ENCODE measurements at places on chromosomes 12 and 14.

GRCh38 chr12:75634244-75635222 lies 123.1 kb upstream of the KRR1 start:
- no peak for DNase-seq

DNA sequence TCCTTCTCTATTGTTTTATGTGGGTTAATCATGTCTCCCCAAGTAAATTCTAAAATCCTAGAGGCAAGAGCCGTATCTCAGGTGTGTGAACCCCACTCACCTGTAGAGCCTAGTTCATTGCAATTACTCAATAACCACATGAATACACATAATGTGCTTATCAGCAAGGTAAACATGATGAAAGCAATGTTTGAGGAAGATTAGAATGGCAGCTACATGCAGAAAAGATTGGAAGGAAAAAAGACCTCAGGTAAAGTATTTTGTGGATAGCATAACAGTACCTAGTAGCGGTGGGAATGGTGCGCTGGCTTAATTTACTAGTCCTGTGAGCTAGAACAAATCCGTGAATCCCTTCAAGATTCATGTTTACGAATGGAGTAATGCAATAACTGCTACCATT lies 5.3 kb upstream of the KRAS start:
- DNase-seq: no peak

GRCh38 chr14:35406506-35407305 lies 2.2 kb upstream of the NFKBIA start:
- DNase-seq: no peak

GRCh38 chr12:95740751-95741150 lies 49.8 kb downstream of the NTN4 start:
- DNase-seq: no peak

DNA sequence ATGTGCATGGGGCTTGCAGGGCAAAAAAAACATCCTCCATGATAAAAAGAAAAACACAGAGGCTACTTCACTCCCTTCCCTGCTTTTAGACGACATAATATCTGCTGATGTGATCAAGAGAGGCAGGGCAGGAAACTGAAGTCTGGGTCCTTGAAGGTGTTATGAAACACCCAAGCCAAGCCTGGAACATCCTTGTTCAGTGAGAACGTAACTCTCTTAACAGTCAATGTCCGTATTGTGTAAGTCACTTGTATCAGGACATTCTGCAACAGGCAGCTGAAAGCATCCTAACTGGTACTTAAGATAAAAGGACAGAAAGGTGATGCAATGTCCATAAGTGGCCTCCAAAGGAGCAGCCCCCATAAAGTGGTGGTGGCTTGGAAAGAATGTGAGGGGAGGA lies 20.0 kb downstream of the KCNK10 start:
- DNase-seq: no peak

GRCh38 chr14:34283590-34283989 lies 178.4 kb downstream of the SPTSSA start:
- no peak for DNase-seq

- DNase-seq: no peak
Measured at GRCh38 chr12:109678719-109679118, 34.9 kb upstream of the FAM222A start.

DNA sequence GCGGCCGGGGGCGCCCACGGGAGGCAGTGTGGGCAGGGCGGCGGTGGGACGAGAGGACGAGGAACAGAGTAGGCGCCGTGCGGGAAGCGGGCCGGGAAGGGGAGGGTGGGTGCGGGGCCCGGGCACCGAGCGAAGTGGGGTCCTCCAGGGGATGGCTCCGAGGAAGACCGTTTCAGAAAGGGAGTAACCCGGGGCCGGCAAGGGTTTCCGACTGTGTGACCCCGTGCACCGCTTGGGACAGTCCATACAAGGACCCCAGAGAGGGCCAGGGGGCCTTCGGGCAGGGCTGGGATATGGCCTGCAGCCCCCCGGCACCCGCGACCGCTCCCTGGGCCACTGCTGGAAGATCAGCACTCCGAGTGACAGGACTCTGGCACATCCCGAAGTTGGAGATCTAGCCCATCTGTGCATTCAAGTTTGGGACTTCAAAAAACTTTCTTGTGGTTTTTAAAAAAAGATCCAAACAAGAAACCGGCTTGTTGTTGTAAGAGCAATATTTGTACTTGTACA lies 448 bp downstream of the TSPAN9 start:
- DNase-seq: no peak

GRCh38 chr12:8508910-8509841 lies 4.1 kb upstream of the CLEC4D start:
- no peak for DNase-seq

GRCh38 chr12:86929962-86930361 lies 673.8 kb upstream of the MGAT4C start:
- no peak for DNase-seq

GRCh38 chr12:84732828-84733340 lies 179.7 kb downstream of the SLC6A15 start:
- DNase-seq: no peak

GRCh38 chr12:2234646-2235350 lies 182.0 kb downstream of the CACNA1C start:
- DNase-seq: no peak

DNA sequence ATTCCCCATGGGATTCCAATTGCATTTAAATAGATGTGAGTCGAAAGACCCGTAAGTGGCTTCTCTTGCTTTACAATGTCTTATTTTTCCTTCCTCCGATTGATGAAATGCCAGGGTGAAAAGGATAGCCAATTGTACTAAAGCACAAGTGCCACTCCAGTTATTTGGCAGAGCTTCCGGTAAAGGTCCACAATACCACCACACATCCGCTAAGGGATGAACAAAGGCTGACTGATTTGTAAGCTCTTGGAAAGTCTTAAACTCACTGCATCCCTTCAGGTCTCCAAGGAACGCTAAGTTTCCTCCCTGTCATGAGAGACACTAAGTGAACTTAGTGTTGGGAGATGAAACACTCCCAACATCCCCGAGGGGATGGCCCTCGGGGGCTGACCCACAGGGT lies 21.2 kb upstream of the RNASE1 start:
- no peak for DNase-seq

- DNase-seq: no peak
Measured at GRCh38 chr14:33918256-33918655, 32.6 kb downstream of the EGLN3 start.

- DNase-seq: no peak
Measured at GRCh38 chr12:60174941-60175340, 579.1 kb downstream of the SLC16A7 start.

- DNase-seq: no peak
Measured at GRCh38 chr12:109047081-109047805, 5.1 kb upstream of the USP30 start.

GRCh38 chr12:107684029-107684795 lies 1.4 kb upstream of the PWP1 start:
- DNase-seq: no peak

DNA sequence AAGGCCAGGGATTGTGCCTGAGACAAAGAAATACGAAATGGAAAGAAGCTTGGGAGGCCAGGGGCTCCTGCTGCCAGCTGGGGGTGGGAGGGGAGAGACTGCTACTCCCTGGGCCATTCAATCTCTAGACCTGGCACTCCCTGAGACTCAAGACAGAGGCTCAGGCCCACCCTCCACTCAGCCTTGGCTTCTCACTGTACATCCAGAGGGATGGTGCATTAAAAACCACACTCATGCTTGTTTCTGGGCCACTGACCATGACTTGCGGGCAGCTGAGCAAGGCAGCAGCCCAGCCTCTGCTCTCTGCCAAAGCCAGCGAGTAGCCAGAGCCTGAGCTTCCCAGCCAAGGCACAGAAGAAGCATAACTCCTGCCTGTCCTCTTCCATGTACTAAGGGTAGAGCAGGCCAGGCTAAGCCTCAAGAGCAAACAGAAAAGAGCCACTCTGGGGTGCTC lies 41.5 kb downstream of the PITPNM2 start:
- DNase-seq: no peak

GRCh38 chr12:119319638-119320037 lies 14.9 kb upstream of the CCDC60 start:
- no peak for DNase-seq

DNA sequence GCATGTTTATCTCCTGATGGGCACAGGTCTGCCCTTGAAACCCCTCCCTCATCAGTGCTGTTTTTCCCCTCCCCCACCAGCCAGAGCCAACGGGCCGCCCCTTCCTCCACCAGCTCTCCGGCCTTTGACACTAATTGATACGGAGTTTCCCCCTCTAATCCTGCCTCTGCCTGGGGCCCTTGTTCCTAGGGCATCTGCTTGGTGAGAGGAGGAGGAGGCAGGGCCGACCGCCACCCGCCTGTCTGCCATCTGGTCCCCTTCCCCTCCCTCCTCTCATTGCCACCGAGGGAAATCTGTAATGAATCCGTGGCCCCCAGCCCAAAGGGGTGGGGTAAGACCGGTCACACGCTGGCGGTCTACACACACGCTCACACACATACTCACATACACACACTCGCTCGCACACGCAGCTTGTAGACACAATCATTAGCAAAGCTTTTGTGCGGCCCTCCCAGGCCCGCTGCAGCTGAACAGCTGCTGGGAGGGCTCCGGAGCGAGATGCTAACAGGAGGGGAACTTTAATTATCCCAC lies 27.4 kb downstream of the SRRM4 start:
- DNase-seq: no peak

DNA sequence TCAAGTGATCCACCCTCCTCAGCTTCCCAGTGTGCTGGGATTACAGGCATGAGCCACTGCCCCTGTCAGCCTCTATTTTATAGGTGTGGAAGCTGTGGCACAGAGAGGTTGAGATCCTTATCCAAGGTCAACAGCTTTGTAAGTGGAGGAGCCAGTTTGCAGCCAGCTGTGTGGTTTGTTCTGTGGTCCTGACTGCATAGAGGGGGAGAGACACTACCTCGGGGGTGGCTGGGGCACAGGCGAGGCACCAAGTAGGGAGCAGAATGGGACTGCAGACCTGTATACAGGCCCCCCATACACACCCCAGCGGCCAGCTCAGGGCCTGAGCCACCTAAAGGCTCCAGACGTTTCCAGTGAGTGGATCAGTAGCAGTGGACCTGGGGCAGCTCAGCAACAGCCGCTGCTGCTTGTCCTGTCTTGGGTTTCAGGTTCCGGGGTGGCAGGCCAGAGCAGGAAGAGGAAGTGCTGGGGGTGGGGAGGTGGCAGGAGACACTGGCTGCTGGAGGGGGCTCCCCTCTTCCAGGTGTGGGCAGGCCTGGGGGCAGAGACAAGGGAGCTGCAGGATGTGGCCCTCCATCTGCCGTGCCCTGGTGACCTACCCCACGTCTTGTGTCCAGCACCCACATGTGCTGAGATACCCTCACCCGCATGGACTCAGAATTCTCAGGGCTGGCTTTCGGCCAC lies 11.0 kb downstream of the ORAI1 start:
- peak; percentile 14 for DNase-seq

GRCh38 chr12:48061938-48062719 lies 43.8 kb downstream of the SENP1 start:
- DNase-seq: no peak

DNA sequence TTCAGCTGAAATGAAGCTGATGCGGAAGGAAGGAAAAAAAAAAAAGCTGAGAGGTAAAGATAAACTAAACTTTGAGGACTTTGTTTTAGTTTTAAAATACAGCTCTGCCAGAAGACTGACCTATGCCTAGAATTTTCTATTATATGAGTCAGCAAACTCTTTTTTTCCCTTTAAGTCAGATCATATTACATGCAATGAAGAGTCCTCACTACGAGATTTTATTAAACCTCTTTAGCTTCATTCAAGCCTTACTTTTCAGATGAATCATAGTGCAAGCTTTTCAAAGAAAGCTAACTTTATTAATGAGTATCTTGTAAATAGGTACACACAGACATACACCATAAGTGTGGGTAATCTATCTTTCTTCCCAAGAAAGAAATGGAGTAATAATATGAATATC lies 57.8 kb upstream of the FSCB start:
- no peak for DNase-seq

DNA sequence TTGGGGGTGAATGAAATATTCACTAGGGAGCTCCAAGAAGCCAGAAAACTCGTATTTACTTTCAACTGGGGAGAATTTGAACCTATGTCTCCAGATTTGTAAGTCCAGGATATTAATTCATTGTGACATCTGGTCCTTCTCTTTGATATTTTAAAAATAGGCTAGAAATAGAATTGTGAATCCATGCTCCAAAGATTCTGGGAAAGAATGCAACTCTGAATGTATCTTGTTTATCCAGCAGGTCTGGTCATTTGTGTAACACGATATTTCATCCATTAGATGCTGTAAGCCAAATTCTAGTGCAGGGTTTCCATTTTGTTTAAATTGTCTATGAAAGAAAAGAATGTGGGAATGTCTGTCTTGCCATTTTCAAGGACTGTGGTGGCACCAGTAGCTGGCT lies 334.7 kb downstream of the BMP4 start:
- DNase-seq: no peak
